Colonic mucosa (tissue), 4 donors: ENCODE measurements at places on chromosomes 1 and 21. TPM values are rescaled to one million over a fixed set of nuclear protein-coding genes. Genes with fewer than 3 reads are reported as not detected.

- DNase-seq: no peak
These were observed 125.3 kb downstream of the RPS6KC1 start for GRCh38 chr1:213176341-213176740.

GRCh38 chr1:26537951-26538352, 8.4 kb downstream of the RPS6KA1 start:
- DNase-seq: peak; percentile 56

The TRNP1 gene
- total RNA-seq: 2.5 TPM

GRCh38 chr1:102578804-102579203, 529.5 kb downstream of the COL11A1 start:
- DNase-seq: no peak
